ENCODE measurements at places on chromosomes 6 and 20.

- no peak for DNase-seq
These were observed 30.5 kb upstream of the ADA start for GRCh38 chr20:44681796-44682566.

DNA sequence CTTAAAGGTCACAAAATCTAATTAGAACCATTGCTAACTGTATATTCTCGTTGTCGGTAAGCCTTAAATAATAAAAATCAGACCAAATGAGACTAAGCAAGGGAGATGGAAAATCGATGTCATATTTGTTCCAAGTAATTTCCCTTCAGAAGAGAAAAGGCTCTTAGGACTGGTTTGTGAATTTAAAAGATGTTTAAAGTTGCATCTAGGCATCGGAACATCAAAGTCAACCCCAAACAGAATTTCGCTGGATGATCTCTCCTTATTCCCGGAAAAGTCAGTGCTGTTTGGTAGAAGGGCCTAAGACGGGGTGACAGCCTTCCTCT, 63.8 kb downstream of the NPEPL1 start:
- no peak for DNase-seq

GRCh38 chr6:95648636-95649035, 71.3 kb downstream of the MANEA start:
- DNase-seq: no peak

DNA sequence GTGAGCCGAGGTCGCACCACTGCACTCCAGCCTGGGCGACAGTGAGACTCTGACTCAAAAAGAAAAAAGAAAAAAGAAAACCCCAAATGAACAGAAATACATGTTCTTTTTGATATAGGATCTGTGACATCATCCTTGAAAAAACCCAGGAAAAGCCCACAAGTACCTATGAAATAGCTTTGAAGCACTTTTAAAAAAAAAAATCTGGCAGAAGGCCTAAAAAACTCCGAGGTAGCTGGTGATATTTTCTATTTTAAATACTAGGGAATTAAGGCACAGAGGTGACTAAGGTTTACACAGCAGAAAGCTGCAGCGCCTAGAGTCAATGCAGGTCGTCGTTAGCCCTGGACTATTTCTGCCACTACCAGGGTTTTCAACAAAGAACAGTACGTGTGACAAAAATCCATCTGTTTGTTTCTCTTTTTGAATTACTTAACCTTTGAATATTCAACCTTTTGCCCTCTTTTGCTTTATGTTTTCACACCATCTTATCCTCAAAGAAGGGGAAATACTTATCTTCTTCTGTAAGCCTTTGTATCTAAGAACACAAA, 39.4 kb upstream of the EEF1A1 start:
- DNase-seq: no peak
